ENCODE measurements at places on chromosomes 12 and 14.

DNA sequence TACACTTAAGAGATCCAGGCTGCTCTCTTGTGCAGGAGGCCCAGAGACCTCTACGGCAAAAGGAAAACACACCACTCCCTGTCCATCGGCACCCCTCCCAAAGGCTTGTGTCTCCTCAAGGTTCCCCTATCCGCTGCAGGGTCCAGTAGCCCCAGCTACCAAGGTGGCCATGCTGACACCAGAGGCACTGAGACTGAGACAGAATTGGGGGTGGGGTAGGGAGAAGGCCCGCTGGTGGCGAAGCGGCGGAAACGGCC, 590 bp downstream of the DDIT3 start:
- peak; percentile 1 for ATAC-seq

DNA sequence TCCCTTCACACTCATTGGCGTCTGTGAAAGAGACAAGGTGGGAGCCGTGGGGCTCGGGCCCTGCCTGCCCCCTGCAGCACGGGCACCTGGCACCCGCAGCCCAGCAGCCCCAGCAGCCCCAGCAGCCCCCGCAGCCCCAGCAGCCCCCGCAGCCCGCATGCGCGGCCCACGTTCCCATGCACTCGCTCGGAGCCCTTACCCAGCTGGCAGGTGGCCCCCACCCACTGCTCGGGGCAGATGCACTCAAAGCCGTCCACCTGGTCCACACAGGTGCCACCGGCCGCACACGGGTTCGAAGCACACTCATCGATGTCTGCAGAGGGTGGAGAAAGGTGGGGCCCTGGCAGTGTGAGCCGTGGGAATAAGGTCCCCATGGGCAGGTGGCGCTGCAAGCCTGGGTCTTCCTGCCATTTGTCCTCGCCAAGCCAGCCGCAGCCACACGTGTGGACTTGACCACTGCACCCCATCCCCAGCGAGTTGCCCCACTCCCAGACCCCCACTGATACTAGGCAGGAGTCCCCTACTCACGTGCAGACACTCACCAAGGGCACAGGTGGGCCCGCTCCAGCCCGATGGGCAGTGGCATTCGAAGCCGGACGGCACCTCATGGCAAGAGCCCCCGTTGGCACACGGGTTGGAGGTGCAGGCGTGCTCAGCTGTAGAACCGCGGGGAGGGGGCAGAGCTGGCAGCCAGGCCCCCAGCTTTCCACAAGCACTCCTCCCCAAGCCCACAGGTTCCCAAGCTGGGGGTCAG, 17.3 kb downstream of the JAG2 start:
- no peak for ATAC-seq

DNA sequence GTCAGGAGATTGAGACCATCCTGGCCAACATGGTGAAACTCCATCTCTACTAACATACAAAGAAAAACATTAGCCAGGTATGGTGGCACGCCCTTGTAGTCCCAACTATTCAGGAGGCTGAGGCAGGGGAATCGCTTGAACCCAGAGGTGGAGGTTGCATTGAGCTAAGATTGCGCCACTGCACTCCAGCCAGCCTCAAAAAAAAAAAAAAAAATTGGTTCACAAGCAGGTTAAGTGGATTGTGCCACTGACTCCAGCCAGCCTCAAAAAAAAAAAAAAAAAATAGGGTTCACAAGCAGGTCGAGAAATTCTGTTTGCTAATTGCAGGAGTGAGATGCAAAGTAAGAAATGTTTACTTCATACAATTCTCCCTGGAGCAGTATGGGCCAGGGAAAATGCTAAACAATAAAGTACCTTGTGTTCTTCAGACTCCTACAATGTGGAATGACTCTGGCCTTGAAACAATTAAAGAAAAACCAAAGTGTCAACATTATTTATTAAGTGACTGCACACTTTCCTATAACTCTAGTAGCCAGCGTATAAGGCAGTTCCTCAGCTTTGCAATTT, 6.1 kb downstream of the EDDM3B start:
- no peak for ATAC-seq

DNA sequence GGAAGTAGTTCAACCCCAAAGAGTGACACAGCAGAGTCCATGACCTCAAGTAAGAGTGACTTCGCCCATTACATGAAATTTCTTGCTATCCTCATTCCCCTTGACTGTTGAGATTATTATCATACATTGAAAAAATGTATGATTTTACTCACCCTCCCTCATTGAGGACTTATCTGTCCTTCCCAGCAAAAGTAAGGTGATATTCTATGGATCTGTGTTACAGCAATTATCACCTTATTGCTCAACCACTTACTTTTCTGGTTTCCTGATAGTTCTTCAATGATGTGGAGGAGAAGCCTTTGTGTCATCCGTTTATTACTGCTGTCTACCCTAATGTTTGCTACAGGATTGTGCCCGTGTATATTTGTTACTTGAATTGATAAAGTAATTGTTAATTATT, 306.2 kb downstream of the TRHDE start:
- ATAC-seq: no peak

DNA sequence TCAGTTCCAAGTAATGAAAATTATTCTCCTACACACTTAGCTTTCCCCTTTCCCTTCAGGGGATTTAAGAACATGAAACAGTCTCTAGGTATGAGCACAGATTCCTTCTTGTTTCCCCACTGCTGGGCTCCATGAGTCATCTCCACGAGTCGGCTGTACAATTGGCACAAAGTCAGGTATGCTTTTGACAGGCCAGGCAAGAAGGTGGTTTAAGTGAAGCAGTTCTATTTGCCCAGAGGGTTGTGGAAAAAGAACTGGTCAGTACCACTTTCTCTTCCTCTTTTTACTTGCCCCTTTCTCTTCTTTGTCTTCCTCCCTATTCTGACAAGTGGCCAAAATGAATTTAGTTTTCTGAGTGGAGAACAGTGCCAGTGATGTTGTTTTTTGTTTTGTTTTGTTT, 16.3 kb downstream of the DYNC1H1 start:
- peak; percentile 97 for ATAC-seq

DNA sequence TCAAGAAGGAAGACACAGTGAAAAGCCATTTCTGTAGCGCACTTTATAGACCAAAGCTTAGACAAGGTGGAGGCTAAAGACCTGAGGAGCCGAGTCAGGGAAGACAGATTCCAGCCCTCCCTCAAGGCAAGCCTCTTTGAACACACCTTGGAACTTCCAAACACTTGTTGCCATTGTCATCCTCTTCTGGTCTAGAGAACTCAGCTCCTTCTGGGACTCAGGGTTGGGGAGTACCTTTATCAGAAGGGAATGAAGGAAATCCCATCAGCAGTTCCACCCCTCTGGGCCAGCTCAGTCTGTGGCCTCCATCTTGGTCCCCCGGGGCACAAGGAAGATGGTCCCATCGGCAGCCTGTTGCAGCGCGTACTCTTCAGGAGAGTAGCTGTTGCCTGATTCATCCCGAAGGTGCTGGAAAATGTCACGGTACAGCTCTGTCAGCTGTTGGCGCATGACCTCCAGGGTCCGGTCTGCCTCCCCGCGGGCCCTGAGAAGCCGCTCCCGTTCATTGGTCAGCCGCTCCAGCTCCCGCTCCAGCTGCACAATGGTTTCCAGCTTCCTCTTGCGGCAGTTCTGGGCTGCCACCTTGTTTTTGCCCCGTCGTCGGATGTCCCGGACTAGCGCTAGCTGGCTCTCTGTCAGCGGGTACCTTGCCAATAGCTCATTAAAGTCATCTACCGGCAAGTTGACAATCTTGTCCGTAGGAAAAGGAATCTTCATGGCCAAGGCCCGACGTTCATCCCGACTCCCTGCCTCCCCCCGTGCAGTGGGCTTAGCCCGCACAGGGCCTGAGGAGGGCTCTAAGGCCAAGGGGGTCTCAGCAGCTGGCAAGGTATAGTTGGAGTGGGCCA, 8.5 kb downstream of the NFE2 start:
- no peak for ATAC-seq

DNA sequence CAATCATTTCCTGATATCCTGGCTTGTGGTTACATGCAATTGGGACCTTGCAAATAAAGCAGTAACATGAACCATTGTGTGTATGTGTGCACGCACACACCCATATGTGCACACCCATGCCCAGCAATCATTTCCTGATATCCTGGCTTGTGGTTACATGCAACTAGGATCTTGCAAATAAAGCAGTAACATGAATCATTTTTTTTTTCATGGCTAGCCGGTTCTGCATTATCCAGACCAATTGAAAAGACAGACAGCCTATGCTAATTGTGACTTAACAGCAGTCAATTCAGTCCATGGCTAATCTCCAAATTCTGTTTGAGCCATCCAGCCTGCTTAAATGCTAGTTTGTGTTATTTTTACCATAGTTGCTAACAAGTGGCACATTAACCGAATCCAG, 134.3 kb downstream of the TTC7B start:
- ATAC-seq: peak; percentile 96

DNA sequence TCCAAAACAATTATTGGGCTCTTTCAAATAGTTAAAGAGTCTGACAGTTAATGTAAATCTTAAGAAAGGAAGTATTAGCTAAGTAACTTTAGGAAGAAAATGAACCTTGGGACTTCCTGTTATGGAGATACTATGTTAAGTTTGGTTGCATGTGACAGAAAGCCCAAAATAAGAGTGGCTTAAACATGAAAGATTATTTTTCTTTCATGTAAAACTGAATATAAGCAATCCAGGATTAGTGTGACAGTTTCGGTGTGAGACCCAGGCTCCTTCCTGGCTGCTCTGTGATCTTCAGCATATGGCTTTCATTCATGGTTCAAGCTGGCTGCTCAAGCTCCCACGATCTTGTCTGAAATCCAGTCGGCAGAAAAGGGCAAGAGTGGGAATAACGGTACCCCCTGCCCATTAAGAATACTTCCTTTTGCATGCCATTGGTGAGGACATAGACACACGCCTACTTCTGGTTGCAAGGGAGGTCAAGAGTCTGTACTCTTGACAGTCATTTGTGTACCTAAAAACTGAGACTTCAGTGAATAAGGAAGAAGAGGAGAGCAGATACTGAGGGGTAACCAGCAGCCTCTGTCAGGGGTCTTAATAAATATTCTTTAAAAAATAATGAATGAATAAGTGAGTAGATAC, 2.2 kb upstream of the RPAP3 start:
- ATAC-seq: no peak

- ATAC-seq: no peak
Measured at GRCh38 chr12:39402922-39403321, 40.0 kb downstream of the KIF21A start.

DNA sequence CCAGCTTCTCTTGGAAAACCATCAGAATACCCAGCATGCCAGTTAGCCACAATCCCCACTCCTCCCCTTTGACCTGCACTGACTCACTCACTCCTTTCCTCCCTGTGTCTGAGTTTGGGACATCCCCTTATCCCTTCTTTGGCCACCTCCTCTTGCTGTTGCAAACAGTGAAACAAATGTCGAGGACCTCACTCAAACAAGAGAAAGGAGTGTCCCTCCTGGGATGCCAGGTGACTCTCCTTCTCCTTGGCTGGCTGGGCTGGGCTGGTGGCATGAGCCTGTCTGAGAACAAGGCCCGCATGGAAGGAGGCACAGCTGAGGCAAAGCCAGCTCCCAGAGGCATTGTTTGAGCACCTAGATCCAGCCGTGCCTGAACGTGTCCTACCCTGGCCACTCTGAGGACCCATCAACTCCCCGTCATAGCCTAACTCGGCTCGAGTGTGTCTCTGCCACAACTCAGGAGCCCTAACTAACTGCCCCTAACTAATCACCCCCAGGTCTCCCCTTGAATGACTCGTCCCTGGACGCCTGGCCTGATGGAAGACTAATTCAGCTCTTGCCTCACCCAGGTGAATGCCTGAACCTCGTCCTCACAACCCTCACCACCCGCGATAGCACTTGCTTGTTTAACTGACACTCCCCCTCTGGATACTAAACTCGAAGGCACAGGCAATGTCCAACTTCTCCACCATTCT, 43.0 kb downstream of the NCOR2 start:
- ATAC-seq: peak; percentile 49

DNA sequence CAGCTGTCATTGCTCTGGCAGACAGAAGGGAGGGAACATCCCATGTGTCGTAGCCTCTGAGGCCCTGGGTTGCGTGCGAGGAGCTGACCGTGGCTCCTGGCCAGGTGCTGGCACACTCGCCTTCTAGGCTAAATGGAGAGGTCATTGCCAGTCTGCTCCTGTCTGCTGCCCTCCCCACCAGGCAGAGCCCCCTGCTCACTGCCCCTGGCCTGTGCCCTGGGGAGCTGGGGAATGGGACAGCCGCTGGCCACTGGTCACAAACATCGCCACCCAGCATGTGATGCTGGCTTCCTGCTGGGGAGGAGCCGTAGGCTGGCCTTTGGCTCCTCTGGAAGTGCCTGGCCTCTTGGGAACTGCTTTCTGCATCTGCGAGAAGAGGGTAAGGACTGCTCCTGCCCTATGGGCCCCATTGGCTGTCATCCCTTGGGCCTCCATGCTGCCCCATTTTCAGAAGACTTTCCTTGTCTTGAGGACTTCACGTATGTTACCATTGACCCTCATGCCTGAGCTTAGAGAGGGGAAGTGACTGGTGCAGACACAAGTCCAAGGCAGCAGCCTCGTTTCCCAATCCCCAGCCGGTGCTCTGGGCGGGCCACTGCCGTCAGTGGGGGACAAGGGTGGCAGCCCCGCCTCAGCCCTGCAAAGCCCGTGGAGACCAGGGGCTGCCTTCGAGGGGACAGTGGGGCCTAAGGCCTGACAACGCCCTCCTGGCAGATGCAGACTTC, 2.0 kb upstream of the TNFAIP2 start:
- peak; percentile 1 for ATAC-seq

- no peak for ATAC-seq
Measured at GRCh38 chr14:79325071-79325470, 886.2 kb downstream of the DIO2 start.

DNA sequence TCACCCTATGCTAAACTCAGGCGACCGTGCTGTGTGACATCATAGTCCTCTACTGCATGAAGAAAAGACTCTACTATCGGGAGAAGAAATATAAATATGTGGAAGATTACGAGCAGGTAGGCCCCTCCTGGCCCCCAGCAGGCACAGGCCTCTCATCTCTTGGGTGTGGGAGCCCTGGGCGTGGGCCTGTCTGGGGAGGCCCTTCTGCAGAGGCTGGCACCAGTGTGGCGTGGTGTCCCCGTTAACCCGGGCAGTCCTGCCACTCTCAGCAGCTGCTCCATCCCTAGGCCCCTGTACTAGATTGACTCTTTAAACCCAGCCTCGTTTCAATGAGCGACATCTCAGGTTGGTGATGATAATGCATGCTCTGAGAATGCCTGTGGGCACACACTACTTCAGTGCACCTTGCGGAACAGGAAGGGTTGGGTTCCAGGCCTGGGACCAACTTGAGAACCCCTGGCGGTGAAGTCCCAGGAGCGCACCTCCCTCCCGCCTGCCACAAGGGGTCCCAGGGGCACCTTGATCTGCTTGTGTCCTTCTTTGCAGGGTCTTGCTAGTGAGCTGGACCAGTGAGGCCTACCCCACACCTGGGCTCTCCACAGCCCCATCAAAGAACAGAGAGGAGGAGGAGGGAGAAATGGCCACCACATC, 23.2 kb downstream of the P2RX4 start:
- ATAC-seq: no peak
